ENCODE measurements at places on chromosomes 5 and 9. TPM values are rescaled to one million over a fixed set of nuclear protein-coding genes. Genes with fewer than 3 reads are reported as not detected.

AMACR gene
- total RNA-seq: 15.4 TPM

PRRX2 gene
- total RNA-seq: 0.67 TPM

SLC6A18 gene
- total RNA-seq: not detected

SPACA9 gene
- 6.7 TPM for total RNA-seq

TTC16 gene
- 0.32 TPM for total RNA-seq

ENC1 gene
- 2.8 TPM for total RNA-seq

WDR38 gene
- total RNA-seq: not detected

CCL19 gene
- total RNA-seq: not detected

CDH9 gene
- not detected for total RNA-seq

ENG gene
- 87.8 TPM for total RNA-seq

PFN3 gene
- total RNA-seq: not detected

BARHL1 gene
- not detected for total RNA-seq

SPINK13 gene
- total RNA-seq: not detected

SYK gene
- total RNA-seq: 3.4 TPM

GRCh38 chr9:83355024-83355444 is 183.2 kb downstream of the FRMD3 start:
- DNase-seq: peak; percentile 64
- H3K27me3 ChIP-seq: no peaks in the 10 kb centered on the region
- H3K4me1 ChIP-seq: no peaks in the 10 kb centered on the region
- H3K4me3 ChIP-seq: no peak overlapping the region

DNA sequence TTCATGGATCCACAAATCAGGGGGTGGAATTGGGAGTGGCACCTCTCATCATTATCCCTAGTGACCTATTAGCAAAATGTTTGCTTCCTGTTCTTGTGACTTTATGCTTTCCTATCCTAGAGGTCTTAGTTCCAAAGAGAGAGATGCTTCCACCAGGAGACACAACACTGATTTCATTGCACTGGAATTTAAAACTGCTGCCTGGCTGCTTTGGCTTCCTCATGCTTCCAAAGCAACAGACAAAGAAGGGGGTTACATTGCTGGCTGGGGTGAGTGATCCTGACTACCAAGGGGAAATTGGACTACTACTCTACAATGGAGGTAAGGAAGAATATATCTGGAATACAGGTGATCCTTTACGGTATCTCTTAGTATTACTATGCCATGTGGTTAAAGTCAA is 69.2 kb upstream of the SH3GL2 start:
- H3K4me1 ChIP-seq: no peaks in the 10 kb centered on the region
- no peak overlapping the region for H3K27ac ChIP-seq
- no peaks in the 10 kb centered on the region for H3K27me3 ChIP-seq
- no peak overlapping the region for H3K4me3 ChIP-seq

GRCh38 chr5:59130431-59130830 is 547.6 kb downstream of the RAB3C start:
- no peaks in the 10 kb centered on the region for H3K36me3 ChIP-seq
- no peak for DNase-seq
- peaks cover 19% of the 10 kb centered on the region for H3K4me1 ChIP-seq
- H3K27ac ChIP-seq: no peak overlapping the region
- H3K27me3 ChIP-seq: no peaks in the 10 kb centered on the region
- H3K4me3 ChIP-seq: no peak overlapping the region

GRCh38 chr9:121280715-121281613 is 13.0 kb downstream of the GSN start:
- H3K36me3 ChIP-seq: no peaks in the 10 kb centered on the region
- peak overlapping the region; percentile 99 for H3K27ac ChIP-seq
- no peaks in the 10 kb centered on the region for H3K27me3 ChIP-seq
- no peak for DNase-seq

- DNase-seq: no peak
- H3K27me3 ChIP-seq: no peaks in the 10 kb centered on the region
- H3K36me3 ChIP-seq: no peaks in the 10 kb centered on the region
- H3K4me1 ChIP-seq: no peaks in the 10 kb centered on the region
These were observed 7.6 kb upstream of the ZNF618 start for GRCh38 chr9:113868501-113868900.

DNA sequence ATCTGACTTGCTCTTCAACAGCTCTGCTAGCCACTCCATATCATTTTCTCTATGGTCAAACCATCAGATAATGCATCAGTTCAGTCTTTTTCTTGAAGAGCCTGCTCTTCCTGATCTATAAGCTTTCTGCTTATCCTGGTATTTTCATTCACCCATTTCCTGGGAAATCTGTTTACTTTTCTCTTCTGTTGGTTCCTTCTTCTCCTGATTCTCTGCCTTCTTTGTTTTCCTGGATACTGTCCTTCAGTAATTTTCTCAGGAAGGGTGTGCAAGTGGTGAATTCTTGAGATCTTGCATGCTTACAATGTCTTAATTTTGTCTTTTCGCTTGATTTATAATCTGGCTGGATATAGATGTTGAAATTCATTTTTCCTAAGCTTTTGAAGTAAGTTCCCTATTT is 39.8 kb upstream of the NKX2-5 start:
- peaks cover 28% of the 10 kb centered on the region for H3K4me1 ChIP-seq
- no peaks in the 10 kb centered on the region for H3K36me3 ChIP-seq
- H3K27ac ChIP-seq: peak overlapping the region; percentile 4
- DNase-seq: no peak

GRCh38 chr5:57028161-57028560 is 76.2 kb upstream of the MIER3 start:
- H3K4me3 ChIP-seq: no peak overlapping the region
- H3K27me3 ChIP-seq: peaks cover 4% of the 10 kb centered on the region
- no peak for DNase-seq
- H3K4me1 ChIP-seq: no peaks in the 10 kb centered on the region

GRCh38 chr9:17021387-17021970 is 113.4 kb upstream of the CNTLN start:
- no peak for DNase-seq
- no peak overlapping the region for H3K4me3 ChIP-seq
- H3K27me3 ChIP-seq: no peaks in the 10 kb centered on the region
- no peaks in the 10 kb centered on the region for H3K4me1 ChIP-seq
- H3K36me3 ChIP-seq: no peaks in the 10 kb centered on the region
- H3K27ac ChIP-seq: no peak overlapping the region

DNA sequence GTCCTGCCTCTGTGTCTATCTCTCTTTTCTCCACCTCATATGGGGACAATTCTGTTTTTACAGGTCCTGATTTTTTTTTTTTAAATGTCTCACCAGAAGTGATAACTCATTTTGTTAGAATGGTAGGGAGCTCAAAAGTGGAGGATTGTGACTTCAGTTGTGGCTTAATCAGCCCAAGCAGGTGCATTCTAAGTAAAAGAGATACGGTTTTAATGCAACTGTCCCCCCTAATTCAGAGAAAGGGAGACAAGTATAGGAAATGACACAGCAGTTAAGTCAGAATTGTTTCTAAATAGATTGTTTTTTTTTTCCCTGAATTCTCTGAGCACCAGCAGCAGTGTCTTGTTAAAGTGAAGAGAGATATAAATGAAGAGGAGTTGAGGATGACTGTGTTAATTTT is 24.5 kb downstream of the MAST4 start:
- DNase-seq: no peak
- H3K27me3 ChIP-seq: no peaks in the 10 kb centered on the region
- no peak overlapping the region for H3K4me3 ChIP-seq
- no peaks in the 10 kb centered on the region for H3K36me3 ChIP-seq
- no peak overlapping the region for H3K27ac ChIP-seq

GRCh38 chr5:147223948-147224791 is 10.7 kb upstream of the STK32A start:
- no peaks in the 10 kb centered on the region for H3K4me1 ChIP-seq
- DNase-seq: no peak
- H3K36me3 ChIP-seq: no peaks in the 10 kb centered on the region

- no peak overlapping the region for H3K4me3 ChIP-seq
- no peak overlapping the region for H3K27ac ChIP-seq
- no peak for DNase-seq
- no peaks in the 10 kb centered on the region for H3K4me1 ChIP-seq
- no peaks in the 10 kb centered on the region for H3K36me3 ChIP-seq
These were observed 31.5 kb upstream of the DENND4C start for GRCh38 chr9:19199012-19199411.

- H3K36me3 ChIP-seq: peaks cover 67% of the 10 kb centered on the region
- peaks cover 14% of the 10 kb centered on the region for H3K4me1 ChIP-seq
- DNase-seq: no peak
These were observed 15.1 kb downstream of the ANGPTL2 start for GRCh38 chr9:127107171-127107928.

DNA sequence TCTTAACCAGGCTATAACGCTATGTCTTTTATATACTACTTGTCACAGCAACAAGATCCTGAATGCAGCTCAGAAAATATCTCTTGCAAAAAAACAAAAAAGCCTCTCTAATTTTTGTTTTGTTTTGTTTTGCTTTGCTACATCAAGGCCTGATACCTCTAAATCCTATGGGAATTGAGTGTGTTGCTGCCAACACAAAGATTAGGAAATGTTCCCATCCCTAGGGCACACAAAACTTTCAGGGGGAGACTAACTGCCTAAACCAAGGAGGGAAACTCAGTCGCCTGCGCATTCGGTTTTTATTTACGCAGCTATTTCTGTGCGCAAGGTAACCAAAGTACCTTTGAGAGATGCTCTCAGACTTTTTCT is 1.7 kb downstream of the SSBP2 start:
- H3K4me3 ChIP-seq: peak overlapping the region; percentile 86
- peak overlapping the region; percentile 85 for H3K27ac ChIP-seq
- DNase-seq: no peak
- H3K36me3 ChIP-seq: no peaks in the 10 kb centered on the region
- no peaks in the 10 kb centered on the region for H3K27me3 ChIP-seq
- H3K4me1 ChIP-seq: peaks cover 52% of the 10 kb centered on the region

DNA sequence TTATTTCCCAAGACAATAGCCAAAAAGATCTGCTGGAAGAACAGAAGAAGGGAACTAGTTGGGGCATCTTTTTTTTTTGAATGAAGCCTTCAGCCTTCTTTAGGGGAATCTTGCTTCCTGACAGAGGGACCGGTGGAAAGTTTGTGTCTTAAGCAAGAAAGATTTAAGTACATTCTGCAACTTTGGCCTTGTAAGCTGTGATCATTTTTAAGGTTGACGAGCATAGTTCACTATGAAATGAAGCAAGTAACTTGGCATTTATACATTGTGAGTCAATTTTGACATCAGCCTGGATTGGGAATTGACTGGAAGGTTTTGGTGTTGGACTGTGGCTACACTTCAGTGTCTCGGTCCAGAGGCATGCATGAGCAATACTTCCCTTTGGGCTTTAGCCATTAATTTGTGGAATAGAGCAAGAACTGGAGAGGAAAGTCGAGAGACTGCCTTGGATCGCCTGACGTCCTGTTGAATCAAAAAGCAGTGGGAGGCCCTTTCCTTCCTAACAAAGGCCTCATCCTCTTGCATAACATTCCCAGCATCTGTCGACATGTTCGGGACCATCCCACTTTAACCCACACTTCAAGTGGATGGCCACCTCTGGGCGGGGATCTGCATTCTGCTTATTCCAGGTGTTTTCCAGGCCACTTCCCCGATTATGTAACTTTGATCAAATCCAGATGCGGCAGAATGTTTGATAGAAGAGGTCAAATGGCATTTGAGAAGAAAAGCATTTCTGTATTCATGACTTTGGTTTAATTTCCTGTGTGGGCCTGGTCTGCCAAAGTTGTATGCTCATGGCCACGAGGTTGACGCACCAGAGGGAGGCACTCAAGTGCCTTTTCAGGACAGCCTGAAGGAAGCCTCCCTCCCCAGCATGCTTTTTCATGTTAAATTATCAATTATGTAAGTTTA is 12.5 kb downstream of the ABL1 start:
- no peaks in the 10 kb centered on the region for H3K27me3 ChIP-seq
- peak overlapping the region; percentile 85 for H3K27ac ChIP-seq
- DNase-seq: peak; percentile 84
- no peaks in the 10 kb centered on the region for H3K36me3 ChIP-seq
- peak overlapping the region; percentile 31 for H3K4me3 ChIP-seq
- H3K4me1 ChIP-seq: peaks cover 43% of the 10 kb centered on the region

DNA sequence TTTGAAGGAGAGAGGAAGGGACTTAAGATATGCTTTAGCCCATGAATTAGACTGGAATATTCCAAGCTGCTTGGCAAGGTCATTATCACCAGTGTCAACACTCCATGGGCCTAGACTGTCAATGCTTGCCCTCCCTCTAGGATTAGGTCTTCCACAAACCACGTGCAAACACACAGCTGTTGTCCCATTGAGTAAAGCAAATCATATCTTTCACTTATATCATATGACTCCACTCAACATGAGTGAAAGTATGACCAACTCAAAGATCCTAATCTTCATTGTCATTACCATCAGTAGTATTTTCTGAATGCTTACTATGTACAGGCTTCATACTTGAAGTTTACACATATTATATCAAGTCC is 57.0 kb upstream of the GRAMD2B start:
- H3K36me3 ChIP-seq: no peaks in the 10 kb centered on the region
- DNase-seq: no peak
- H3K4me1 ChIP-seq: no peaks in the 10 kb centered on the region
- H3K4me3 ChIP-seq: no peak overlapping the region
- H3K27me3 ChIP-seq: no peaks in the 10 kb centered on the region

GRCh38 chr5:87069974-87070608 is 197.6 kb upstream of the RASA1 start:
- no peak overlapping the region for H3K27ac ChIP-seq
- DNase-seq: no peak
- H3K4me3 ChIP-seq: no peak overlapping the region
- no peaks in the 10 kb centered on the region for H3K36me3 ChIP-seq
- no peaks in the 10 kb centered on the region for H3K27me3 ChIP-seq

DNA sequence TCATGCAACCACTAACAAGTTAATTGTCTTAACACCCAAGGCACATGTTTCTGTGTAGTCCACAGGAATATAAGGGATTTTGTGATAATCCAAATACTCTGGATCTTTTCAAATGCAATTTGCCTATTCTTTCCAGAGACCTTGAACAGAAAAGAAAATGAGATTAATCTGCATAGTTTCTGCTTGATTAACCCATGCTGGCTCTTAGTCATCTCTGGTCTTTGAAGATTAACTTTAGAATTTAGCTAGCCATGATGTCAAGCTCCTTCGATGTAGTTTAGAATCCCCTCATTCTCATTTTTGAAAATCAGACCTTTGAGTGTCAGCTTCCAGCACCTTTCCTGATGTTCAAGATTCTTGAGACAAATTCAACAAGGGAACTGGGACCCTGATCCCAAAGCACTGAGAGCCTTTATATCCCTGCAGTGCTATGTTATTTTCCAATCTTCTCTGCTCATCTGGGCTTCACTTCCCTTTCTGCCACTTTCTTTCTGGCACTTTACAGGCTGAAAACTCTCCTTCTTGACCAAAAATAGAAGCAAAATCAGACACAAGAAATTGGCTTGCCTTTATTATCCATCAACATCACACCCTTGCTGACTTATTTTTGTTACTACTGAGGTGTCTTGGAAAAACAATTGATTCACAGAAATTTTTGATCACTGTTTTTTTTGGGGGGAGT is 155.5 kb downstream of the PALM2AKAP2 start:
- H3K27me3 ChIP-seq: no peaks in the 10 kb centered on the region
- DNase-seq: no peak
- no peak overlapping the region for H3K27ac ChIP-seq
- no peaks in the 10 kb centered on the region for H3K36me3 ChIP-seq
- H3K4me3 ChIP-seq: no peak overlapping the region

GRCh38 chr5:32076699-32077695 is 97.1 kb downstream of the GOLPH3 start:
- H3K27me3 ChIP-seq: no peaks in the 10 kb centered on the region
- H3K4me3 ChIP-seq: no peak overlapping the region
- H3K27ac ChIP-seq: no peak overlapping the region

GRCh38 chr5:131281133-131281867 is 17.4 kb downstream of the CDC42SE2 start:
- no peak overlapping the region for H3K27ac ChIP-seq
- DNase-seq: no peak
- no peaks in the 10 kb centered on the region for H3K4me1 ChIP-seq

GRCh38 chr5:158933494-158934318 is 166.0 kb downstream of the EBF1 start:
- no peak overlapping the region for H3K27ac ChIP-seq
- H3K27me3 ChIP-seq: no peaks in the 10 kb centered on the region
- no peaks in the 10 kb centered on the region for H3K36me3 ChIP-seq
- H3K4me1 ChIP-seq: peaks cover 10% of the 10 kb centered on the region
- H3K4me3 ChIP-seq: no peak overlapping the region

All from heart right ventricle (tissue), 16 donors.